ENCODE measurements at places on chromosomes 7 and 10.

GRCh38 chr7:44716205-44716604 is 32.4 kb upstream of the ZMIZ2 start:
- no peak for DNase-seq

DNA sequence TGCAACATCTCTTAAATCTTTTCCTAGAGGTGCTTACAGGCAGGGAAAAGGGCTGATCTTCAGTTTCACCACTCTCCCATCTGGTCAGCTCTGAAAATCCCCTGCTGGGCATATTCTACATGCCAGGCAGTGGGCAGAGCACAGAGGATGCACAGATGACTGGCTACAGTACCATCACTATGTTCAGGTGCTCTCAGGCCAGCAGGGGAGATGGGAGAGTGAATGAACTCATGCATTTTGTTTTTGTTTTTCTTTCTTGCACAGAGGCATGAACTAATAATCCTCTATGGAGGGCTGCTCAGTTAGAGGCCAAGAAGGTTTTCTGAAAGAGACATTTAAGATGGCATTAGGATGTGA is 19.3 kb downstream of the ELMO1 start:
- DNase-seq: no peak

- DNase-seq: no peak
These were observed 266.7 kb upstream of the INHBA start for GRCh38 chr7:41969561-41970105.

DNA sequence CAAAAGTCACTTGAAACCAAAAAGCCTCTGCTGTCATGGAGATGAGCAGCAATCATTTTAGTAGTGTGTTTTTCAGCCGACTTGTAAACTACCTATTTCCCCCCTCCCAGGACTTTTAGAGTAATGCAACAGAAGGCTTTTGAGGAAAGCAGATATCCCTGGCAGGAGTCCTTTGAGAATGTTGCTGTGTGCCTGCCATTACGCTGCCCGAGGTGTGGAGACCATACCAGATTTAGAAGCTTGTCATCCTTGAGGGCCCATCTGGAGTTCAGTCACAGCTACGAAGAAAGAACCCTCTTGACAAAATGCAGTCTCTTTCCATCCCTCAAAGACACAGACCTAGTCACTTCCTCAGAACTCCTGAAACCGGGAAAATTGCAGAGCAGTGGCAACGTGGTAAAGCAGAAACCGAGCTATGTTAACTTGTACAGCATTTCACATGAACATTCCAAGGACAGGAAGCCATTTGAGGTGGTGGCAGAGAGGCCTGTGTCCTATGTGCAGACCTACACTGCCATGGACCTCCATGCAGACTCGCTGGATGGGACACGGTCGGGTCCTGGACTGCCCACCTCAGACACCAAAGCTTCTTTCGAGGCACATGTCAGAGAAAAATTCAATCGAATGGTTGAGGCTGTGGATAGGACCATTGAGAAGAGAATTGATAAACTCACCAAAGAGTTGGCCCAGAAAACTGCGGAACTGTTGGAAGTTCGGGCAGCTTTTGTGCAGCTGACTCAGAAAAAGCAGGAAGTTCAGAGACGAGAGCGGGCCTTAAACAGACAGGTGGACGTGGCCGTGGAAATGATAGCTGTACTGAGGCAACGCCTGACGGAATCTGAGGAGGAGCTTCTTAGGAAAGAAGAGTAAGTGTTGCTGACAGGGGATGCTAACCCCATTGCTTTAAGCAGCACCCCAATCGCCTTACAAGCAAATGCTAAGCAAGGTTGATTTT is 2.2 kb downstream of the ZNF365 start:
- no peak for DNase-seq

GRCh38 chr7:133099633-133100286 is 17.9 kb upstream of the CHCHD3 start:
- no peak for DNase-seq

- DNase-seq: peak; percentile 27
These were observed 3.5 kb downstream of the APBB1IP start for GRCh38 chr10:26441491-26442214.

DNA sequence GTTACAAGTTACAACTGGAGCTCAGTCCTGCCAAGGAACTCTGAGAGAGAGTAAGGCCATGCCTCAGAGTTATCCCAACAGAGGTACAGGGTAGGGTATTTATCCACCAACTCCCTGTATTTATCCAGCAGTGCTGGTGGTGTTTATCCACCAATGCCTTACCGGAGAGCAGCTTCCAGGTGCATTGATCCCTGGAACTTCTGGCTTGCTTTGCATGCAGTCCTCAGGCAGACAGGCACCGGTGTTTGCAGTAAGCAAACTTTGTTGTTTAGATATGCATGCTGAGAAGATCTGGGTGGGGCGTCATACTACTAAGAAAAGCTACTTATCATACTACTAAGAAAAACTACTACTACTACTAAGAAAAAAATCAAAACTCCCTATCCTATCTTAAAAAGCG is 92.4 kb downstream of the CYP26A1 start:
- no peak for DNase-seq

- no peak for DNase-seq
These were observed 14.7 kb downstream of the KCNMA1 start for GRCh38 chr10:77622889-77623291.

- DNase-seq: no peak
These were observed 22.2 kb downstream of the PSPH start for GRCh38 chr7:56028942-56029630.

GRCh38 chr7:79719216-79719615 is 265.7 kb upstream of the MAGI2 start:
- DNase-seq: no peak

- DNase-seq: no peak
These were observed 140.1 kb upstream of the JCAD start for GRCh38 chr10:30199376-30200016.

DNA sequence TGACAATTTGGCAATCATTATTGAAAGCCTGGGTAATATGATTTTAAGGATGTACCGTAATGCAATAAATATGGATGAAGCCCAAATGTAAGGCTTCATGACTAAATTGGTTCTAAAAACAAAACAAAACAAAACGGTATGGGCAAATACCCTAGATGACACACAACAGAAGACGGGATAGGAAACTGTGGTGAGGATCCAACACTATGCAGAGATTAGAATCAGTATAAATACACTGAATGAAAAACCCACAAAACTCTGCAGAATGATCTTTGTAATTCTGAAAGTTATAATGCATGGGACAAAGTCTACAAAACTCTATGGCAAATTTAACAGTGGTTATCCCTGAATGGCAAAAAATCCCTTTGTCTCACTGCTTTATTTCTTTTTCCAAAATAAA is 57.6 kb downstream of the MALSU1 start:
- DNase-seq: no peak

DNA sequence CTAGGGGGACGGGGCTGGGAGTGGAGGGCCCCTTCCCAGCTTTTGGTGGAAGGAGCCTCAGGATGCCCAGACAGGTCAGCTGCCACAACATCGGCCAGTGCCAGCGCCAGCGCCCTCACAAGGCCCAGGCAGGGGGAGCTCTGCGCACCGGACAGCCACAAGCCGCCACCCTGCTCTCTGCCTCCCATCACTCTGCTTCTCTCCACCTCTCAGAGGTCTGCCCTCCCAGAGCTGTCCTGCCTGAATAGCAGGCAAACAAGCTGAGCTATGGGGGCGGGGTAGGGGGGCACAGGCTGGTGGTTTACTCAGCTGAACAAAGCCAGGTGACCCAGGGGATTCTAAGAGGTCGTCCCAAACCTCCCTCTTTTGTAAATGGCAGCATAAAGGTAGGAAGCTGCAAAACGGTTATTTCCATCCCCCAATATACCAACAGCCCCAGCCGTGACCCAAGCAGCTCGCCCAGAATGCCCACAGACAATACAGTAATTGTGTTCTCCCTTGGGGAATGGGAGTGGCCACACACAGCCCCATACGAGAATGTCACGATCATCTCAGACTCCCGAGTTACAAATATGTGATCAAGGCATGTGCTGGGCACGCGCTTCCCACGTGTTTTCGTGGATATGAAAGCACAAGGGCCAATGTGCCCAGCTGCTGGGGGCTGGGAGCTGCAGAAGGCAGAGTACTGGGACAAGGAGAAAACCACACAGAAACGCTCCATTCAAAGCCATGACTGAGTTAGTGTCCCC is 19.7 kb downstream of the FAM53B start:
- no peak for DNase-seq

DNA sequence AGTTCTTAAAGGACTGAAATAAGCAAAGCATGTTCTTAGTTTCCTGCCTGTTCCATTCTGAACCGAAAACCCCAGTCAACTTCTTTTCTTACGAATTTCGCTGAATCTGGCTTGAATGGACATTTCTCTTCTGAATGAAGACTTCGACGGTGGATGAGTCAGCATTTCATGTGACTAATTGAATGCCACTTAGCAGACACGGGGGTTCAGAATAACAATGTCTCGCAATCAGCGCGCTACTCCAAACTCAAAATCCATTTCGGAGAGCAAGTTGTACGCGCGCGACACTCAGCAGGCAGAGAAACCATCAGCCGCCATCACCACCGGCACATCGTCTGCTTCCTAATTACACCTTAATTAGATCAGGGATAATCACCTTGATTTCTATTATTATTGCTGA is 239.0 kb upstream of the KLF6 start:
- DNase-seq: no peak

DNA sequence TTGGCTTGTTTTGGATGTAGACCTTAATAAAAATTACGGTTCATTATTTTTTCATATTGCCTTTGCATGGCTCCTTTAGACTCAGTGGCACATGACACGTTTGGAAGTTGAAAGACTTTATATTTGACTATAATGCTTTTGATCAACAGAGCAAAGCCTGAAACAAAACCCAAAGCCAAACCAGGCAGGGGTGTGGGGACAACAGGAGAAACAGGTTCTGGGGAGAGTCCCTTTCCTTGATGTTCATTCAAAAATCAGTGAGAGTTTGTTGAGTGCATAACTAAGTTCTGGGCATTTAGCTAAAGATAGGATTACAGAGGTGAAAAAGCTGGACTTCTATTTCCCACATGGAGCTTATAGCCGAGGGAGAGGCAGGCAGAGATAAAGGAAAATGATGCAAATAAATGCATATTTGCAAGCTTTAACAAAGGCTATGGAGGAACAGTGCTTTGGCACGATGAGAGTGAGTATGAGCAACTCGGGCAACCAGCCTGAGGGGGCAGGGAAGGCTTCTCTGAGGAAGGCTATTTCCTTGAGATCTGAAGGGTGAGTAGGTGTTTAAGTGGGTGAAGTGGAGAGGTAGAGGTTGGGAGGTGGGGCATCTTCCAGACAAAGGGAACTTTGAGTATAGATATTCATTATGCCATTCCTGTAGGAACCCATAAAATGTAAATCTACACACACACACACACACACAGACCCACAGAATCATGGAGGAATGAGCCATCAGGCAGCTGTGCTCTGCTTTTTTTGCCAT is 34.5 kb upstream of the PDZD8 start:
- no peak for DNase-seq

DNA sequence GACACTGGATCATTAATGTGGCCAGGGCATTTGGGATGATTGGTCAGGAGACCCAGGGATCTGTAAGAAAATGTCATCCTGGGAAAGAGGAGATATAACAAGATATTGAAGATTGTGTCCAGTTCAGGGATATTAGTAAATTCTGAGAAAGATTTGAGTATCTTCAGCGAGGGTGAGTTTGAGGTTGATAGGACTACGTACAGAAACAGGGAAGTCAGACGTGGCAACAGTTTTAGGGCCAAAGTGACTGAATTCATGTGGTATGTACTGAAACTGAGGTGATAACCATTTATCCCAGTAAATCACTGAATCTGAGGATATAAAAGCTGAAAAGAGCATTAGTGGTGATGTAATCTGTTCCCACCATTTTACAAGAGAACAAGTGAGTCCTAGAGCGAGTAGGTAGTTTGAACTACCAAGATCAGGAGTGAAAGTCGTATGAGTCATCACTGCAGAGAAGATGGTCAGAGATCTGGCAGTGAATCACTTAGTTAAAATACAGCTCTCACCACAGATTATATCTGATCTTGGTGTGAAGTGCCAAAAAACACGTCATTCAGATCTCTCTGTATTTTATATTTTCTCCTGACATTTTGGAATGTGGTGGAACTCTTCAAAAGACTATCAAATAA is 220.5 kb downstream of the CDK14 start:
- DNase-seq: no peak

DNA sequence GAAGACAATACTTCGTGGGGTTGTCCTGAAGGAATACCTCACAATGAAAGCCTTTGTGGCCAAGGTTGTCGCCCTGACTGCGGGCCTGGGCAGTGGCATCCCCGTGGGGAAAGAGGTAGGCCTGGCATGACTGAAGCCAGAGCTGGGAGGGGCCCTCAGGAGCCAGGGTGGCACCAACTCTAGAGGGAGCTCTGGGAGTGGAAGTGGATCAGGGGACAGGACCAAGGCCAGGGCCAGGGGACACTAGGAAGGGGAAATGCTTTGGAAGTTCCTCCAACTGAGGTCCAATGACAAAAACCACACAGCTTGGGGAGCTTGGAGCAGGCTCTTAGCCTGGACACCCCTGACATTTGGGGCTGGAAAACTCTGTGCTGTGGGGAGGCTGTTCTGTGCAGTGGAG is 5.8 kb downstream of the CLCN1 start:
- DNase-seq: no peak

- peak; percentile 38 for DNase-seq
These were observed 239.2 kb downstream of the CELF2 start for GRCh38 chr10:11256896-11257295.

DNA sequence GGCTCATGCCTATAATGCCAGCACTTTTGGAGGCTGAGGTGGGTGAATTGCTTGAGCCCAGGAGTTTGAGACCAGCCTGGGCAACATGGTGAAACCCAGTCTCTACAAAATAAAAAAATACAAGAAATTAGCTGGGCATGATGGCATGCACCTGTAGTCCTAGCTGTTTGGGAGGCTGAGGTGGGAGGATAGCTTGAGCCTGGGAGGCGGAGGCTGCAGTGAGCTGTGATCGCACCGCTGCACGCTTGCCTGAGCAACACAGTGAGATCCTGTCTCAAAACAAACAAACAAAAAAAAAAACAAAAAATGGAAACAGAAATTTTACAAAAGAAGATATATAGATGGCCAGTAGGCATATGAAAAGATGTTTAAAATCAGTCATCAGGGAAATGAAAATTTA is 57.1 kb downstream of the PTEN start:
- DNase-seq: no peak

- no peak for DNase-seq
These were observed 89.1 kb upstream of the KCNMA1 start for GRCh38 chr10:77726732-77727131.

Measured in T follicular helper cell (primary cell).